ENCODE measurements at places on chromosomes 12 and 14. TPM values are rescaled to one million over a fixed set of nuclear protein-coding genes. Genes with fewer than 3 reads are reported as not detected.

KRT86 gene
- 0.21 TPM for polyA plus RNA-seq

PKP2 gene
- 5.8 TPM for polyA plus RNA-seq

DPPA3 gene
- not detected for polyA plus RNA-seq

SRRM4 gene
- polyA plus RNA-seq = 0.48 TPM

HNF1A gene
- 3.3 TPM for polyA plus RNA-seq

HAL gene
- polyA plus RNA-seq = 0.66 TPM

SLC5A8 gene
- polyA plus RNA-seq = not detected

AICDA gene
- polyA plus RNA-seq = not detected

CD163L1 gene
- 5.6 TPM for polyA plus RNA-seq

TAS2R30 gene
- 0.22 TPM for polyA plus RNA-seq

TPPP2 gene
- polyA plus RNA-seq = 0.12 TPM

PROX2 gene
- polyA plus RNA-seq = 3.2 TPM

OR6C76 gene
- polyA plus RNA-seq = not detected

BHLHE41 gene
- polyA plus RNA-seq = 0.41 TPM

NFATC4 gene
- polyA plus RNA-seq = 102 TPM

LRRIQ1 gene
- polyA plus RNA-seq = 11.8 TPM

KRT72 gene
- 0.46 TPM for polyA plus RNA-seq

SELPLG gene
- 4.0 TPM for polyA plus RNA-seq

RNF212B gene
- polyA plus RNA-seq = 0.65 TPM

LPAR5 gene
- polyA plus RNA-seq = 1.8 TPM

SPIC gene
- polyA plus RNA-seq = not detected

KRT83 gene
- not detected for polyA plus RNA-seq

PLEK2 gene
- polyA plus RNA-seq = 2.8 TPM

TTC9 gene
- 9.0 TPM for polyA plus RNA-seq

SIVA1 gene
- polyA plus RNA-seq = 124 TPM

TAS2R9 gene
- polyA plus RNA-seq = not detected

C3AR1 gene
- polyA plus RNA-seq = 4.5 TPM

MEG3 gene
- polyA plus RNA-seq = 559 TPM

RABGGTA gene
- 26.1 TPM for polyA plus RNA-seq

TRIM9 gene
- polyA plus RNA-seq = 1.1 TPM

CRACR2A gene
- 3.0 TPM for polyA plus RNA-seq

ATN1 gene
- polyA plus RNA-seq = 120 TPM

RTL1 gene
- polyA plus RNA-seq = 0.09 TPM

FGF6 gene
- polyA plus RNA-seq = not detected

FOXM1 gene
- 32.0 TPM for polyA plus RNA-seq

NKX2-1 gene
- 121 TPM for polyA plus RNA-seq

PEBP1 gene
- polyA plus RNA-seq = 282 TPM

CEBPE gene
- 0.18 TPM for polyA plus RNA-seq

FOXG1 gene
- not detected for polyA plus RNA-seq

DDX51 gene
- 17.4 TPM for polyA plus RNA-seq

All from right lung (tissue), 10 donors.